ENCODE measurements at places on chromosomes 6 and 20. TPM values are rescaled to one million over a fixed set of nuclear protein-coding genes. Genes with fewer than 3 reads are reported as not detected.

DNA sequence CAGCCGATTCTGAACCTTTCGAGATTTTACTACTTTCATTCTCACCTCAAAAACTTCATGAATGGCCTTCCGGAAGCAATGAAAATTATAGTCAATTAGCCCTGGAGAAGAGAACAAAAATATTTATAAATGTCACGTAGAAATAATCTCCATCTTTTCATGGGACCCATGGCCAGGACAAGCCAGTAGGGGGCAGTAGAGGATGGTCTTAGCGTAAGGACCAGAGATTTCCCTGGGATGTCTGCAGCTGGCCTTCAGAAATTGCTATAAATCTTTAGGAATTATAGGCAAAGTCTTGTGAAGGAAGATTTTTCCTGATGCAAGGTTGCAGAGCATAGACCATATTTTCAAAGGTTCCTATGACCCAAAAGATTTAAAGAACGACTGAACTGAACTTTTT, 15.6 kb upstream of the UBE2J1 start:
- no peak for DNase-seq

The NFKBIE gene
- 9.2 TPM for total RNA-seq

DNA sequence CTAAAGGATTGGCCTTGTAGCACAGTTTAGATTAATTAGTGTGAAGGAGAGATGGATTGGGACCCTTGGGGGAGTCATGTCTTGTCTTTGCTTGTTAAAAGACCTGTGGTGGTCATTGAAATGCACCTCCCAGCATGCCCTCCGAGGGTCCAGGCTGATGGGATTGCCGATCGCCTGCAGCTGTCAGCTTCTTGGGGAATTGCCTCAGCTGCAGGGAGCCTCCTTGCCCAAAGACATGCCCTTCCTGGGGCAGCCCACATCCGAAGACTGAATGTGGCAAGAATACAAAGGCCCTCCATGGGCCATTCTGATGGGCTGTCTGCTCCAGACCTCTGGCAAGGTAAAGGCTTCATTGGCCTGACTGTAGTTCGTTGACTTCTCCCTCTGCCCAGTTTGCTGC, 150.7 kb downstream of the FARS2 start:
- no peak for DNase-seq

- no peak for DNase-seq
Measured at GRCh38 chr20:48866936-48867335, 39.1 kb upstream of the PREX1 start.

- DNase-seq: no peak
Measured at GRCh38 chr20:59145924-59146779, 17.5 kb upstream of the ZNF831 start.

The PAX1 gene
- 0.43 TPM for total RNA-seq

GRCh38 chr20:2798814-2799213, 1.6 kb downstream of the CPXM1 start:
- DNase-seq: no peak

The PTPRA gene
- total RNA-seq: 50.5 TPM

DNA sequence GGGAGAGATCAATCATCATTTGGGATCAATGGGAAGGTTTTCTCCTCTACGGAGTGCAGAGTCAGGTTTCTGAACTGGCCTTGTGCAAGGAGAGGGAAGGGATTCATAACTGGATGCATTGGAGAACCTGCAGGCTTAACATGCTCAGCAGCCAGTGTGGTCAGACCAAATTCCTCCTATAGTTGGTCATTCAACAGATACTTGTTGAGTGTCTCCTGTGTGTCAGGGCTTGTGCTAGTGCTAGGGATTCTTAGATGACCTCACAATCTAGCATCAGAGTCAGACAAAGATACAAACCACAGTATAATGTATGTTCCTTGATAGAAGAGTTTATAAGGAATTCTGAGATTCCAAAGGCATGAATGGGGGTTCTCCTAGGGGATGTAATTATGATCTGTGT, 23.9 kb downstream of the RALY start:
- no peak for DNase-seq

- DNase-seq: no peak
Measured at GRCh38 chr6:153130515-153131036, 506 bp downstream of the RGS17 start.

The SLC26A8 gene
- total RNA-seq: not detected

DNA sequence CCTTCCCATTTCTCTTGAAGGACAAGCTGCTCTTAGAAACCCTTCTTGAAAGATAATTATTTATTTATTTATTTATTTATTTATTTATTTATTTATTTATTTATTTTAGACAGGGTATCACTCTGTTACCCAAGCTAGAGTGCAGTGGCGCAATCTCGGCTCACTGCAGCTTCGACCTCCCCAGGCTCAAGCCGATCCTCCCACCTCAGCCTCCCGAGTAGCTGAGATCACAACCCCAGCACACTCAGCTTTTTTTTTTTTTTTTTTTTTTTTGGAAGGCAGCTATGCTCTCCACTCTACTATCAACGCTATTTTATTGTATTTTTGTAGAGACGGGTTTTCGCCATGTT, 1.2 kb upstream of the HEBP2 start:
- DNase-seq: no peak

The PNPLA1 gene
- not detected for total RNA-seq

DNA sequence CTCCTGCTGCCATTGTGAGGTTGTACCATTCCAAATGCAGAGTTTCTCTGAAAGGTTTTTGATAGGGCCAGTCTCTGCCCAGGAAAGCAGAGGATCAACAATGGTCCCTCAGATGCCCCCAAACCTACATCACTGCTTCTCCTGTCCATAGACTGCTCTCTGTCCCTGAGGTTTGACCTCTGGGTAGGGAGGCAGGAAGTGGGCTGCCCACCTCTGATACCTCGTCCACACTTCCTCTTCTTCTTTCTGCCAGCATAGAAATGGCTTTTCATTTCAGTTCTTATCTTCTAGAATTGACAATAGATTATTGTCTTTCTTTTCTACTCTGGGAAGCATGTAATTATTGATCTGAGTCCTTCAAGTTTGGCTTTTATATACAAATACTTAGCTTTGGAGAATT, 170.6 kb downstream of the TRMT11 start:
- no peak for DNase-seq

DNA sequence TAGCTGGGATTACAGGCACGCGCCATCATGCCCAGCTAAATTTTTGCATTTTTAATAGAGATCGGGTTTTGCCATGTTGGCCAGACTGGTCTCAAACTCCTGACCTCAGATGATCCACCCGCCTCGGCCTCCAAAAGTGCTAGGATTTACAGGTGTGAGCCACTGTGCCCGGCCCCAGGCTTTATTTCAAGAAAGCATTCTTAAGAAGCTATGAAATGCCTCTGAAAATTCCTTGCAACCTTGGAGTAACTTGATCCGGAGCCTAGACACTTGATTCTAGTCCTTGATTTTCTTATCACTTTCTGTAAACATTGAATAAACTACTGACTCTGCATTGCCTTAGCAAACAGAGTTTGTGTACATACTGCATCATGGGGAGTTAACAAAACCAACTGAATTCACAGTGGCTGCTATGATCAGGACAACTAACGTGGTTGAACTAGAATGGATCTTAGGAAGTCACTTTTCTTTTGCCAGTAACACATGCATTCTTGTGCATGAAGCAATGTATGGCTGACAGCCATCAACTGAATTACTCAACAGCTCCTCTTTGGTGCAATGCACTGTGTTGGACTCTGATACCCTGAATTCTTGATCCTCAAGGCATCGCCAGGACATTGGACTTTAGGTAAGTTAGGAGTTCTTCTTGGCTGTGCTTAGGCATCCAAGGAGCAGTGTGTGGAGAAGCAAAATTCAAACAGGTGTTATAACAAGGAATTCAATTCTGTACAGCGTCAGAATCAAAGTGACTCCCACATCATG, 102.8 kb upstream of the TMEM170B start:
- no peak for DNase-seq

The SLC22A1 gene
- total RNA-seq: 3.0 TPM

The ADGRB3 gene
- 2.0 TPM for total RNA-seq

DNA sequence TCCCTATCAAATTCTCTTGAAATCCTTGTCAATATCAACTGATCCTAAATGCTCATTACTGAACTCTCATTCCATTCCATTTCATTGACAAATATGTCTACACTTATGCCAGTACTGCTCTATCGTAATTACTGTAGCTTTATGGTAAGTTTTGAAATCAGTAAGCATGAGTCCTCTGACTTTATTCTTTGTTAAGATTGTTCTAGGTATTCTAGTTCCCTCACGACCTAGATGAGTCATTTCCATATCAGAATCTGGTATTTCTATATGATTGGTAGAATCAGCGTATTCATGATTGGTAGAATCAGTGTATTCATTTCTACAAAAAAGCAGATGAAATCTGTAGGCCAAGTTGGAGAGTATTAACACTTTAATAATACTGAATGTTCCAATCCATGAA, 318.6 kb upstream of the RUNX2 start:
- DNase-seq: no peak

The SPATA2 gene
- 11.3 TPM for total RNA-seq

DNA sequence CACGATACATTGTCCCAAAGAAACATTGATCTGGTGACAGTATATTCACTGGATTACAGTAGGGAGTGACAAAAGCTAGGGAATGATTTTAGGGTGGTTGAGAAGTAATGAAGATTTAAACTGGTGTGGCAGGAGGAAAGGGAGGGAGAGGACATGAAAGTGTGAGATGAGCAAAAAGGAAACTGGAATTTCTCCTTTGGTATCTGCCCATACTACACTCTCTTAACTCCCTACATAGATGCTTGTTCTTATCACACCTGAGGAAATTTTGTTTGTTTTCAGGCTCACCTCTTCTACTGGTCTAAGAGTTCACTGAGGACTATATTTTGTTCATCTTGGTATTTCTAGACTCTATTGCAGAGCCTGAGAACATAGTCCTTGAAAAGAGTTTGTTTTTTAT, 44.9 kb upstream of the CEP162 start:
- no peak for DNase-seq

DNA sequence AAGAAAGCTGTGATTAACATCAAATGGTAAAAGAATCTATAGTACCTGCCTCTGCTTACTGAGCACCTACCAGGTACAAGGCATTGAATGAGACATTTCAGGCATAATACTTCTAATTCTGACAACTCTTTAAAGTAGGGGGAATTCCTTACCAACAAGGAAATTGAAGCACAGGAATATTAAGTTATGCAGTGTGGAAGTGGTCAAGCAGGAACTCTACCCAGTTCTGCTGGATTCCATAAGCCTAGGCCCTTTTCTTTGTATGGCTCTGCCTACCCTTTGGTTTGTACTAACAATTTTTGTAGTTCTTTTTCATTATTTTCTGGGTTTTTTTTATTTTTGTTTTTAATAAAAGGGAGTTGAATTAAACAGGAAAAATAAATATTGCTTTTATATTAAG, 114.5 kb downstream of the MAP3K5 start:
- no peak for DNase-seq

GRCh38 chr6:157717340-157717748, 105.7 kb upstream of the SNX9 start:
- DNase-seq: no peak

GRCh38 chr6:148044921-148045320, 297.7 kb upstream of the SASH1 start:
- DNase-seq: no peak

DNA sequence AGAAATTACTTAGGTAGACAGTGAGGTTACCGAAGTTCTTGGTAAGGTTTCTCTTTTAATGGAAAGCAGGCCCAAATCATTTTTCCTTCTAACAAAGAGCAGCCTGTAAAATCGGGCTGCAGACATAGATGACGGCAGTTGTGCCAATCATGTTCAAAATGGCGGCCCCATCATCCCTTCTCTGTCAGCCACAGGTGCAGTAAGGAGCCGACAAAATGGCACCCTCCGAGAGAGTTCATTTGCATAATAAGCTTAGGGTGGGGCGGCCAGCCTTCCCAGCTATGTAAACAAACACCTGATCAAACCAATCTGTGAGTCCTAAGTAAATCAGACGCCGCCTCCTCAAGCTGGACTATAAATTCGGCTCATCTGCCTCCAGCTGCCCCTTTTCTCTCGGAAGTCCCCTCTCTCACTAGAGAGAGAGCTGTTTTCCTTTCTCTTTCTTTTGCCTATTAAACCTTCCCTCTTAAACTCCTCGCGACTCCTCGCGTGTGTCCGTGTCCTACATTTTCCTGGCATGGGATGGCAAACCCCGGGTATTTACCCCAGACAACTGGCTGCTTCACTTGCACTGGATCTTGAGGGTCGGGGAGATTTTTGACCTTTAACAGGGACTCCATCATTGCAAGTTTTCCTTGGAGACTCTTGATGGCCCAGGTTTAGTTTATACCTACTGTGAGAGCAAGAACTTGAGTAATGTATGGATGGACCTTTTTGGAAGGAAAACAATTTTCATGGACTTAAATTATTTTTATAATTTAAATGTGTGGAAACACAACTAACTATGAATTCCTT, 8.9 kb upstream of the DDR1 start:
- DNase-seq: no peak

GRCh38 chr6:134178161-134179044, 126.0 kb upstream of the SLC2A12 start:
- no peak for DNase-seq

The FAM209B gene
- not detected for total RNA-seq

GRCh38 chr6:64817525-64817924, 889.5 kb downstream of the EYS start:
- no peak for DNase-seq

DNA sequence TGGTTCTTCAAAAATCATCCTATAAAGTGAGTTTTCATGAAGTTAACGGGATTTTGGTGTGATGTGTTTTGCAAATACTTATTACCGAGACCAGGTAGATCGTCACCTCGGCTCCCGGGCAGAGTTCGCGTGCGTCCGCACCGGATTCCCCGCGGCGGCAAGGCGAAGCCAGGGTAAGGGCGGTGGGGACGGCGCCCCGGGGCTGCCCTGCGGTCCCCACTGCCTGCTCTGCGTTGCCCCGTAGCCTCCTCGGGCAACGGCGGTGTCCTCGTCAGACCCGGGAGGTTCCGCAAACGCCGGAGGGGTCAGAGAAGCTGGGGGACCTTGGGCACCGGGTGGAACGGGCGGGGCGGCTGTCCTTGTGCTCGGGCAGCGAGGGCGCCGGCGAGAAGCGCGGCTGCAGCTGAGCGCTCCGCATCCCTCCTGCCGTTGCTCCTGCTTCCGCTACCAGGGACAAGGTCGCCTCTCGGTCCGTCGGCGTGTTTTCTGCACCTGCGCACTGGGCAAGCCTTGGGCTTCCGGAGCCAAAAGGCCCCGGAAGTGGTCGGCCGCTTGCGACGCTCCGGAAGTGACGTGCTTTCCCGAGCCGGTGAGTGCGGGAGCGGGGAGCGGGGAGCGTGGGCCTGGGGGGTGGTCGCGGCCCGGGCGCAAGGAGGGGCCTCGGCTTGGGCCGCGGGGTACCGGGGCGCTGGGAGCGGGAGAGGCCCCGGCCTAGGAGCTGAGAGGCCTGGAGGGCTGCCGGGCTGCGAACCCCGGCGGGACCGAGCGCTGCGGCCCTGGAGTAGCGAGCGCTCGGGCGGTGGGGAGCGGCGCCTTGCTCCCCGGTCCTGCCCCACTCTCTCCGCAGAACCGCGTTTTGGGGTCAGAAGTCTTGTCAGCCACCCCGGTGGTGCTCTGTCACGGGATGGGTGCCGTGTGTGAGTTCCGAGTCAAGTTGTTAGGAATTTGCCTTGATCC, at the start of gene MTG2:
Gene MTG2 (plus strand): TSS at position 560 of the 957 bp plus-strand sequence. CDS start 10,393 bp downstream, outside the sequence.
- DNase-seq: peak; percentile 93

Measured in type B pancreatic cell (in vitro differentiated cells).